NCI-H526 treated with DMSO at 0.1 percent for 48 hours (cell line): ENCODE measurements at places on chromosomes 6 and 20.
A peak's percentile ranks its signal among the peaks of the same experiment; 100 is the strongest.

DNA sequence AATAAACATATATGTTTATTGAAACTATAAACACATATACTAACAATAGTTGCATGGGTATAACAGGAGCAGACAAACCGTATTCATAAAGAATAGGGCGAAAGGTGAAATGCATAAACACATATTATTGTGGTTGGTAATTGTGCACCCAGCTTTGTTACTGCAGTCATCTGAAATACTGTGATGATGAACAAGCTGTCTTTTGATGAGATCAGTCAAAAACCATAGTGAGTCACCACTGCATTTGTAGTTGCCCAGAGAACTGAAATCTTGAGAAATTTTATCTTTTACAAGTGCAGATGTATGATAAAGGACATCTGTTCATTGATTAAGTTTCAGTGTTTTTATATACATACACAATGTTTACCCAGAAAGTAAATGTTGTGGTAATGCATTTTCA, 133.7 kb downstream of the MYO6 start:
- DNase-seq = no peak

GRCh38 chr20:45993197-45993951, 15.3 kb upstream of the MMP9 start:
- no peak for DNase-seq

DNA sequence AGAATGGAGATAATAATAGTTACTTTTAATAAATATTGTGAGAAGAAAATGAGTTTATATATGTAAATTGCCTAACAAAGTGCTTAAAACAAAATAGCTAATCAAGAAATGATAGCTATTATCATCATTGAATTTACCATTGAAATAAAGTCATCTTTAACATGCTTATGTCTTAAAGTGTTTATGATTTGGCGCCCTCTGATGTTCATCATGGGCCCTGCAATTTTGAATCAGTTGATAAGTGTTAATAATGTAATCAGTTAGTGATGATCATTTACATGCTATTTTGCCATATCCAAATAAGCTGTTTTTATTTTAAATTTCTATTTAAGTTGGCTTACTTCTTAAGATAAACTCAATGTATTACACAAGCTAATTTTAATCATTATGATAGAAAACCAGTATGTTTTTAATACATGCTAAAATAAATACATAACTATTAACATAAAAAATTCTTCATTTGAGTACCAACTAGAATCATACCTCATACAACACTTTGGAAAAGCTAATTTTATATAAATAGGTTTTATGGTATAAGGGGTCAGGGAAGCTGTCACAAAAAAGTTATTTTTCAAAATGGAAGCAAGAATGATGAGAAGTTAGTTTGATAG, 39.2 kb upstream of the TPD52L1 start:
- peak; percentile 7 for DNase-seq

DNA sequence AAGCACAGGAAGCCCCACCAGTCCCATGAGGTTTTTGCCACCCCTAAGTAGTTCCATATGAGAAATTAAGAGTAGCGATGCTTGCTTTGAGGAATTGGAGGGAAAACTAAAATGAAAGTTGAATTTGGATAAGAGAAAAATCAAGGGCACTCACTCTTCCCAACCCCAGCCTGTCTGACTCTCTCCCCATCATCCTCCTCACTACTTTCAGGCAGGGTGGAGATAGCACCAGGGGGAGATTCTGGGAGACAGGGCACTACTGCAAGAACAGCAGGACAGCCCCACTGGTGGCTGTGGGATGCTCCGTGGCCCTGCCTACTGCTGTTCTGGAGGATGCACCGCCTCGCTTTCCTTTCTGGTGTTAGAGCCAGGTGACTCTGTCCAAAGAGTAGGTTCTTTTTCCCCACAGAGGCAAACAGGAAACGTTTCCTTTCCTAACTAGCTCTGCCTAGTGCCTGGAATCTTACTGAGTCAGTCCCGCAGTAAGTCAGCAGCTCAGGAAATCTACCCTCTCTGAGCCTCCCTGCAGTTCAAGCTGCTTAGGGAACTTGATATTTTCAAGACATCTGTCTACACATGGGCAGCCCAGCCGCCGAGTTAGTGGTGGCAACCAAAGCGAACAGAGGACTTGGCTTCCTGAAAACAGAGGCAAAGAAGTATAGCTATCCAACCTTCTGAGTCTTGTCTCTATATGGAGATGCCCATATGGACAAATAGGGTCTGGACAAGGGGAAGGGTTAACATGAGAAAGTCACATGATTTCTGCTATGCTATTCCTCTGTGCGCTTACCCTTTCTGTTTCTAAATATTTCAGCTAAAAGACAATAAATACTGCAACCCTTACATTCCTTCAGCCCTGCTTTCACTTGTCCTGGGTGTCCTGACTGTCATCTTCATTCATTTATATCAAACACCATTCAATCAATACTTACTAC, 11.4 kb downstream of the HLA-E start:
- DNase-seq = no peak

- DNase-seq = peak; percentile 92
Measured at GRCh38 chr20:59945175-59945574, 5.0 kb downstream of the FAM217B start.

GRCh38 chr6:113416170-113416569, 441.0 kb upstream of the MARCKS start:
- DNase-seq = no peak
